ENCODE measurements at places on chromosomes 7 and 10.

DNA sequence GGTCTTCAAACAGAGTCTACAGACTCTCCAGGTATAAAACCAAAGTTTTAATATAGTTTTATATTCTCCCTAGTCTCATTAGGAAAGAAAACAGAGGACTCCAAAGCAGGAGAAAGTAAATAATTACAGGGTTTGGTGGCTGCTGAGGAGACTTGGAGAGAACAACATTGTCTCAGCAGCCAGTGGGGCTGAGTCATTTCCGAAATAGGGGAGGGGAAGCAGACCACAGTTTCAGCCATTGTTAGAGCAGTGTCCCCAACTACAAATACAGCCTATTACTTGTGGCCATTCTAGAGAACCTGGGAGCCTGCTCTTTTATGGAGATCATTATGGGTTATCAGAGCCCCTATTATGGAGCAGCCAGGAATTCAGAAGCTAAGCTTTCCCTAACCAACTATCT, 44.2 kb upstream of the A1CF start:
- no peak for DNase-seq

- no peak for DNase-seq
Measured at GRCh38 chr7:44097064-44097932, 6.8 kb upstream of the AEBP1 start.

DNA sequence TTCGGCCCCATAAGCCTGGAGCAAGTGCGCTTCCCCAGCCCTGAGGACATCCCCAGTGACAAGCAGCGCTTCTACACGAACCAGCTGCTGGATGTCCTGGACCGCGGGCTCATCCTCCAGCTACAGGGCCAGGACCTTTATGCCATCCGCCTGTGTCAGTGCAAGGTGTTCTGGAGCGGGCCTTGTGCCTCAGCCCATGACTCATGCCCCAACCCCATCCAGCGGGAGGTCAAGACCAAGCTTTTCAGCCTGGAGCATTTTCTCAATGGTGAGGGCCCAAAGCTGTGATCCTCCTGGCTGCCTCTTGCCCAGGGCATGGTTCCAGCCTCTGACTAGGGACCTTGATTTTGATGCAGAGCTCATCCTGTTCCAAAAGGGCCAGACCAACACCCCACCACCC, 10.1 kb downstream of the IRF5 start:
- no peak for DNase-seq

- DNase-seq = no peak
Measured at GRCh38 chr7:96300502-96300901, 21.4 kb downstream of the SLC25A13 start.

- DNase-seq = no peak
Measured at GRCh38 chr10:46025406-46025805, 5.0 kb downstream of the NCOA4 start.

DNA sequence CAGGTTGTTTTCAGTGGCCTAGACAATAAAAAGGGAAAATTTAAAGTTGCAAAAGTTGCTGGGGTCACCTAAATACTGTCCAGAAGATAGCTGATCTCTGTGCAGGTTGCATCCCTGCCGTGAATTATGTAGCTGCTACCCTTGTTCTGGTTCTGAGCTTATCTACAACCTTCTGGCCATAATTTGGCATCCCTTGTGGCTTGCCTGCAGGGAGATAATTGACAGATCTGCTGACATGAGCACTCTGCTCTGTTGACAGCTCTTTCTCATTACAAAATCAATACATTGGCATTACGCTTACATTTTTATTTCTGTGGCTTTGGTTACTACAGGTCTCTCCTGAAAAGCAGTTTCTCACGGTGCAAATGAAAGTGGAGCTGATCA, 29.3 kb upstream of the HECTD2 start:
- DNase-seq = no peak

GRCh38 chr10:62459500-62459899, 85.3 kb downstream of the ZNF365 start:
- DNase-seq = no peak

- no peak for DNase-seq
Measured at GRCh38 chr10:77494327-77494726, 143.3 kb downstream of the KCNMA1 start.

GRCh38 chr10:27457966-27458365, 46.1 kb upstream of the RAB18 start:
- no peak for DNase-seq

DNA sequence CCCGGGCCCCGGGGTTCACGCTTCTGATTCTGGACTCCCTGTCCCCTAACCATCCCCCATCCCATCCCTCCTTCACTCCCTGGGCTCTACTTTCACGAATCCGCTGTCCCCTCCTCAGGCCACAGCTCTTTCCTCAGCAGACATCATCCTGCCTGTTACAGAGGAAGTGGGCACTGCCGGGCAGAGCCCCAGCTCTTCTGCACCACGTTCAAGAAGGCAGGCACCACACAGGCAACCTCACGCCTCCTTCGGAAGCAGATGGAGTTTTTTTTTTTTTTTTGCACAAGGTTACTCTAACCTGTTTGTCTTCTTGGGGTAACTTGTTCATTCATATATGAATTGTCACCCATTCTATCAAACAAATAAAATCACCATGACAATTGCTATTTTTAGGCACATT, 17.9 kb upstream of the ZNF32 start:
- DNase-seq = no peak

DNA sequence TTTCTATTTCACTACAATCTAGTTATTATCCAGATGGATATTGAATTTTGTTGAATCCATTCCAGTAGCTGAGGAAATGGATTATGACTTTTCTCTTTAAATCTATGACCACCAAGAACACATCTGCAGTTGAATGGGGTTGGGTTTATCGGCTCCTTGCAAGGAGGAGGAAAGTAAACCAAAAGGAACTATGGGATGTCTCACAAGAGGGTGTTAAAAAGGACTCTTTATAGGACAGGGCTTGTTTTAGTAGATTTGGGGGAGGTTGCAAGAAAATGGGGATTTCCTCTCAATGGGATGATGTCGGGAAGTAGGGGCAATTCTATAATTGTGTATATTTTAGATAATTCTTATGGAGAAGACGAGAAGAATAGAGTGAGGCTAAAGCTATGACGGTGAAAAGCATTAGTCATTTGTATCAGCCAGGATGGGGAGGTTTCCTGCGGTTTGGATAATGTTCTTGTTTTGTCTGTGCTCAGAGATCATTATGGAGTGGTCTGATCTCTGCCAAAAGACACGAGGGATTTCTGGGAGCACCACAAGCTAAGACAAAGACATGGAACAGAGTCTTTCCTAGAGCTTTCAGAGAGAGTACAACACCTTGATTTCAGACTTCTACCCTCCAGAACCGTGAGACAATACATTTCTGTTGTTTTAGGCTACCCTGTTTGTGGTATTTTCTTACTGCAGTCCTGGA, 5.3 kb upstream of the LRRC61 start:
- DNase-seq = no peak

- DNase-seq = no peak
Measured at GRCh38 chr7:15816835-15817426, 130.4 kb upstream of the MEOX2 start.

DNA sequence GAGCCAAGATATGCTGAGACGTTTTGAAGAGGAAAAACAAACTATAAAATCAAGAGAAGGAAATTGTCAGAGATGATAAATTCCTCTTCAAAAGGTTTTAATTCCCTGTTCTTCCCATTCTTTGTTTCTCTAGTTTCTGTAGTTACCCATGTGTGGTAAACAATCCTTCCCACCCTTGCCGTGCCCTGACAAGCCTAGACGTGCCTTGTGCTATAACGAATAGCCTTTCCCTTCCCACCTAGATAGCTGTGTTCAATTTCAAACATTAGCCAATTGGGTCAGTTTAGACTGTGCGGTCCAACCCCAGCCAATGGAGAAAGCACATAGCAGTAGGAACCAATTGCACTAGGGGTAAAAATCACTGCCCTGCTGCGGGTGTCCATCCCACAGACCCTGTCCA, 138.1 kb downstream of the RALA start:
- DNase-seq = no peak

GRCh38 chr7:65975814-65976445, 6.1 kb downstream of the GUSB start:
- no peak for DNase-seq

DNA sequence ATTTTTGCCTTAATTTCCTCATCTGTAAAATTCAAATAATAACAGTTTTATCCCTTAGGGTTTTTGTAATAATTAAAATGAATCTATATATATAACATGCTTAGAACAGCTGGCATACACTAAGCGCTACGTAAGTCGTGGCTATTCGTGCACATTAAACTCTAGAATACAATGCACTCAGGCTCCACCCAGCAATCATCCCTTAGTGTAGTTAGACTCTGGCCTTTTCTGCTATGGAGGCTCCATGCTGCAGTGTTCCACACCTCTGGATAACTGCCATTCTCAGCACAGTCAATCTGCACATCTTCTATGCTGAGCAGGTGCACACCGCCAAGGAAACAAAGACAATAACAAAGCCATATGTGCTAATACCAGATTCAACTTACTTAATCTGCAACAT, 92.9 kb downstream of the IPMK start:
- no peak for DNase-seq

GRCh38 chr10:119206603-119207365, 587 bp upstream of the GRK5 start:
- no peak for DNase-seq

DNA sequence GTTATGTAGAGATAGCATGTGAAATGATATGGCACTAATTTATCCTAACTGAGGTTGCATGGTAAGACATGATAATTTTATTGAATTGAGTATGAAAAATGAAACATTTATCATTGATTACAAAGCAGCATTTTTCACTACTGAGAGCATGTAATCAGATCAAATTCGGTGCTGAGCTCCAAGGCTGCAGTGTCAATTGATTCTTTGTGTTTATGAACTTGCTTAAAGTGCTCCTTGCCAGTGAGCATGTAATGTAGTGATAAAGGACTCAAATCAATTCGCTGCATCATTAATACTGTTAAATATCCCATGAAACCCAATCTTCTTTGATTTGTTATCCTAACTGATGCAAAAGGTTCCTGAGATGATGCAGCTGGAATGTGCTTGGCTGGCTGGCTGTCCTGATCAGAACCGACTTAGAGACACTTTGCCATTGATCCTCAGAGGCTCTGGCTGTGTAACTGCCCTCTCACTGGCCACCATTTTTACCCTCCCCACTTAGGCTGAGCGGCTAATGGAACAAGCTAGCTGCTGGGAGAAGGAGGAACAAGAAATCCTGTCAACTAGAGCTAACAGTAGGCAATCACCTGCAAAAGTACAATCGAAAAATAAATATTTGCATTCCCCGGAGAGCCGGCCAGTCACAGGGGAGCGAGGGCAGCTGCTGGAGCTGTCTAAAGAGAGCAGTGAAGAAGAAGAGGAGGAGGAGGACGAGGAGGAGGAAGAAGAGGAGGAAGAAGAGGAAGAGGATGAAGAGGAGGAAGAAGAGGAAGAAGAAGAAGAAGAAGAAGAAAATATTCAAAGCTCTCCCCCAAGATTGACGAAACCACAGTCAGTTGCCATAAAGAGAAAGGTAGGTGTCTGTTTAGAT, 89.8 kb upstream of the SAMD8 start:
- no peak for DNase-seq

GRCh38 chr7:124411796-124412195, 353.8 kb downstream of the GPR37 start:
- DNase-seq = no peak

GRCh38 chr7:105743351-105744090, 132.9 kb downstream of the ATXN7L1 start:
- DNase-seq = no peak

GRCh38 chr10:97138174-97138573, 47.6 kb downstream of the SLIT1 start:
- no peak for DNase-seq

- no peak for DNase-seq
Measured at GRCh38 chr7:33868166-33868565, 37.2 kb upstream of the BMPER start.

GRCh38 chr10:89664203-89664602, 19.2 kb upstream of the PANK1 start:
- no peak for DNase-seq

Data from cortex of kidney (tissue), 1 donor.